Activated CD4-positive, alpha-beta T cell treated with anti-CD3 and anti-CD28 coated beads, Interleukin-10, Interleukin-2, amounts not matched to agents 100 ng/mL and 50 ng/mL, durations not matched to agents 16 hours and 8 hours (primary cell): ENCODE measurements at places on chromosomes 2 and 18.

DNA sequence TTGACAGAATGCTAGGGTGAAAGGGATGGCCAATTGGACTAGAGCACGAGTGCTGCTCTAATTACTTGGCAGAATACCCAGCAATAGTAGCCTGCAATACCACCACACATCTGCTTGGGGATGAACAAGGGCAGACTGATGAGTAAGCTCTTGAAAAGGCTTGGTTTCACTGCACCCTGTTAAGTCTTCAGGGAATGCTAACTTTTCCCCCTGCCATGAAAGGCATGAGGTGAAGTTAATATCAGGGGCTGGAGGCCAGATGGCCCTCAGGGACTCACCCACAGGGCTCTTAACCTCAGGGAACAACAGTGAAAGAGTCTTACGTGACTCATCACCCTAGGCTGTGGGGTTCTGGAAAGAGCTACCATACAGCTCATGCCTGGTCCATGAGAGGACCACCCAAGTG is 51.7 kb upstream of the MYL1 start:
- DNase-seq: no peak

GRCh38 chr2:83055376-83056010 is 1403.6 kb downstream of the SUCLG1 start:
- no peak for DNase-seq

- peak; percentile 34 for DNase-seq
Measured at GRCh38 chr2:173240083-173240482, 114.6 kb upstream of the CDCA7 start.

DNA sequence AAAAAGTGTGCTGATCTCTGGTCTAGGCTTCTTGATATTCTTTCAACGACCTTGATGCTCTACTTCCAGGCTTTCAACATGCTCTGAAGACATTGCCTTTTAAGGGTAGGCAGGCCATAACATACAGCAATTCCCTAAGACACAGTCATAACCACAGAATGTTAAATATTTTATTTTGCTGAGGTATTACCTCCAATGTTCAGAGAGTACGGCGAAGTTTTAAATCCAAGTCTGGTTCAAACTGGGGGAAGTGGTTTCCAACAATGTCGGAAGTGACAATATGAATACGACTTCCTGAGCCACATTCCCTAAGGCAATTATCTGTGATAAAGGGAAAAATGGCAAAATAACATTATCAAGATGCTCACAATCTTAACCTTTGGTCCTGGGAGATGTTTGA is 1077.9 kb upstream of the PIK3C3 start:
- DNase-seq: no peak

- DNase-seq: no peak
Measured at GRCh38 chr2:30259827-30260679, 28.7 kb downstream of the LBH start.

- DNase-seq: no peak
Measured at GRCh38 chr2:199982126-199982843, 26.9 kb downstream of the MAIP1 start.

GRCh38 chr2:30942419-30942818 is 135.2 kb upstream of the CAPN13 start:
- DNase-seq: no peak

DNA sequence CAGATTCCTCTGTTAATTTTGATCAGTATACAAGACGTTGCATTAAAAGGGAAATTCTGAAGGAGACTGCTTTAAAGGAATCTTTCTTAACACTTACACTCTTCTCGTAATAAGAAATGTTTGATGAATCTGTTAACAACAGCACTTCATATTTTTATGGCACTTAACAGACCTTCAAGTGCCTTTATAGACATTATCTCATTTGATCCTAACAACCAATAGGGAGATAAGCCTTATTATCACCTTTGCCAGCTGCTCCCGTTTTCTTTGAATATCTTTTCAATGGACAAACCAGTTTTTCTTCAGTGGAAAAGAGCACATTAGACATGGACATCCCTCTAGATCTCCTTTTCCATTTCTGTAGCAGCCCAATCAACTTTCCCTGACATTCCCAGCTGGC is 653.0 kb upstream of the FAM98A start:
- DNase-seq: no peak

GRCh38 chr2:115584507-115584906 is 1142.1 kb downstream of the DPP10 start:
- no peak for DNase-seq

DNA sequence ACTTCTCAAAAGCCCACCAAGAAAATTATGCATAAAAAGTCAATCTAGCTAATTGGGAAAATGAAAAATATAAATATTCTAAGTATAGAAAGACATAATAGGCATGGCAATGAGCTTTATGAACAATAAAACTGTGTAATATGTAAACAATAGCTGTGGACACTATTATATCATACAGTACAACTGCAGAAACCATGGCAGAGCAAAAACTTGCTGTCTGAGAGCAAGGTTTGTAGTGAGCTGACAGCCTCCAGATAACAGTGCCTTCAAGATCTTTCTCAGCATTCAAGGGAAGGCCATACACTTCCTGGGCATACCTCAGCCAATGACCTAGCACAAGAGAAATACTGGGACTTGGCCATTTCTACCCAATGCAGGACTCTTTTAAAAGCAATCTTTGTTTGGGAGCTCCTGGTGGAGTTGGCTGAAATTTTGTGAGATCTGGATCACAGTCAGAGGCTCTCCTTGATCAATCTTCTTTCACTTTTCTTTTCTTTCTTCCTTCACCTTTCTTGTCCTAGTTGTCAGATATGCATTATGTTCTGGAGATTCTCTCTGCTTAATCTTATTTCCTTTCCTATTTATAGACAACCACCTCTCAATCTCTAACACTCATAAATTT is 427.2 kb upstream of the UBE2E3 start:
- DNase-seq: no peak

- DNase-seq: no peak
Measured at GRCh38 chr2:208315081-208315788, 49.2 kb downstream of the PIKFYVE start.

- peak; percentile 17 for DNase-seq
Measured at GRCh38 chr2:7031547-7032245, 114.5 kb downstream of the RNF144A start.

- DNase-seq: no peak
Measured at GRCh38 chr2:152651834-152652233, 65.4 kb downstream of the PRPF40A start.

DNA sequence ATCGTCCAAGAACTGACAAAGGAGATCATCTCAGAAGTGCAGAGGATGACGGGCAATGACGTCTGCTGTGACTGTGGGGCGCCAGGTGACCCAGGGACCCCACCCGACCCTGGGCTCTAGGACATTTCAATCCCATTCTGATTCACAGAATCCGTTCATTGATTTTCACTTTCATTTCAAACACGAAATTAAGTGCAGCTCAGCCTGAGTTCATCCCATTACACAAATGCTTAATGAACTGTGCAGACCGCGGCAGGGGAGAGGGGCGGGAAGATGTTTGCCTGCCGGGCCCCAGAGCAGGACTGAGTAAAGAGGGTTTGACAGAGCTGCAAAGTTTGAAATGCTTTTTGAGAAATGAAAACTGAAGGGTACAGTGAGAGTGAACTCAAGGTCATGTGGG is 67.1 kb downstream of the ITGB1BP1 start:
- DNase-seq: no peak

GRCh38 chr2:10760794-10761504 is 39.5 kb downstream of the ATP6V1C2 start:
- DNase-seq: no peak

GRCh38 chr2:235595422-235596010 is 101.7 kb downstream of the AGAP1 start:
- peak; percentile 47 for DNase-seq

DNA sequence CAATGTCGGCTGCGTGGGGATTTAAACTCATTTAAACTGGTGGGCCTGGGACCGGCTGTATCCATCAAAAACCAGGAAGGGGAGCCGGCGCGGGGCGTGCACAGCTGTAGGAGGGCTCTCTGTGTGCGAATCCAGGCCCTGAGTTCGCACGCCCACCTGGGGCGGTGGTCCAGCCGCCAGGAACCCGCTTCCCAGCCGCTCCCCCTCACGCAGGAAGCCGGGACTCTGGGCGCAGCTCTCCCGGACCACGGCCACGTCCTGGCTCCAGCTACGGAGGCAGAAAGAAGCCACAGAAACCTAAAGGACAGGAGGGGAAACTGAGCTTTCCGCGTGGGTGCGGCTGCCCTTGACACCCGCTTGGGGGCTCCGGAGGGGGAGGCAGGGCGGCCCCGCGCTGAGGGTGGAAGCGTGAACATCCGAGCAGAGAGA is 80.6 kb downstream of the GFPT1 start:
- no peak for DNase-seq

DNA sequence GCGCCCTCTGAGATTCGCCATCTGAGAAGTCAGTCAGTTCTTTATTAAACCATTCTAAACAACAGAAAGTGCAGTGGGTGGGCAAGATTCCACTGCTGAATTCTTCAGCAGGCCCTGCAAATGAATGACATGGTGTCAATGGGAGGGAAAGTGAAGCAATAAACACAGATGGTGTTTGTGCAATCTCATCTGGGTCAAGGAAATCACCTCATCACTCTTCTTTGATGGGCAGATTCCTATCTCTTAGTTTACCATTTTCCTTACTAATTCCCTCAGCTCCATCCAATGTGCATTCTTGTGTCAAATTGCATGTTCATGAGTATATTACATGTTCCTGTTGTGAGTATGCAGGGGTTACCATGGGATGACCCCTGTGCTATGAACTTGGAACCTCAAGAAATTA is 100.7 kb upstream of the CYP1B1 start:
- no peak for DNase-seq

DNA sequence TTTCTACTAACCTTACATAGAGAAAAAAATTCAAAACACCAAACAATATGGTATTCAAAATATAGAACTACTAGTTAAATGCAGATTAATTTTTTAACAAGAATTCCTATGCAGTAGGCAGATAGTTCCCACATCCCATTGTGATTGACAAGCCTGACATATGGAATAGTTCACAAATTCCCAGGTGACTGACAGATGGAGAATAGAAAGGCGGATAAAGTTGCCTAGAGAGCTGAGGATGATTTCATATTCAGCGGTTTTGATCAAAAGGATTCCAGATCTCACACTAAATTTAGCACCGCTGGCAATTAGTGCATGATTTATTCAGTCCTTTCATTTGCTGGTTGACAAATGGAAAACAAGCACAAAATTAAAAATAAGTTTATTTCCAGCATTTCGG is 733.7 kb upstream of the POU3F3 start:
- DNase-seq: no peak

- DNase-seq: no peak
Measured at GRCh38 chr18:63477200-63477599, 442 bp downstream of the SERPINB5 start.

GRCh38 chr2:168245074-168245825 is 2.1 kb downstream of the STK39 start:
- peak; percentile 45 for DNase-seq

DNA sequence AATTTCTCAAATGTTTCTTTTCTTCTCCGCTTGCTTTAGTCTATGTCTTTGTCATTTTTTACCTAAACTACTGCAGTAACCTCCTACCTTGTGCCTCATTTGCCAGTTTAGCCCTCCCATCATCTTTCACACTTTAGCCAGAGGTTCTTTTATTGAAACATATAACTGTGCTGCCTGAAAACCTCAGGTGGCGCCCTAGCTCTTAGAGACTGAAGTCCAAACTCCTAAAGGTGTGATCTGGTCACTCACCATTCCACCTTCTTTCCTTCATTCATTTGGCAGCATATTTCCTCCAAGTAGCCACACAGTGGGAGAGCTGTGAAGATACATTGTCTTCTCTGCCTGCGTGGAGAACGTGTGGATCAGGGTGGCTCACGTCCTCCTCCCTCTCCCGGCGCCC is 98.2 kb upstream of the MAPRE2 start:
- DNase-seq: no peak

DNA sequence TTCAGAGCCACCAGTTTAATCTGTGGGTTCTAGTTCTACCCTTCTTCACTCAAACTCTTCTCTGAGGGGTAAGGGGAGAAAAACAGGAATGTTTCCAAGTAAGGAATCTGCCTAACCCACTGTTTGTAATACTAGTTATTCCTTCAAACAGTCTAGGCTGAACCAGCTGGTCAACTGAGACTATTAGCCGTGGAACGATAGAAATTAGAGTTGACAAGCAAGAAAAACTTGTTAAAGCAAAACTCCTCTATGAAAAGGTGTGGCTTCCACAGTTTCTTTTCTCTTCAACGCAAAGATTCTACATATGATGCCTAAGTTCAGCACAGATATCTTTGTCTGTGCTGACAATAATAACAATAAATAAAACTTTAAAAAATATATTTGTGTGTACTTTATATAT is 11.5 kb downstream of the PAIP2B start:
- no peak for DNase-seq

GRCh38 chr2:46495231-46496030 is 16.1 kb downstream of the TMEM247 start:
- DNase-seq: no peak

DNA sequence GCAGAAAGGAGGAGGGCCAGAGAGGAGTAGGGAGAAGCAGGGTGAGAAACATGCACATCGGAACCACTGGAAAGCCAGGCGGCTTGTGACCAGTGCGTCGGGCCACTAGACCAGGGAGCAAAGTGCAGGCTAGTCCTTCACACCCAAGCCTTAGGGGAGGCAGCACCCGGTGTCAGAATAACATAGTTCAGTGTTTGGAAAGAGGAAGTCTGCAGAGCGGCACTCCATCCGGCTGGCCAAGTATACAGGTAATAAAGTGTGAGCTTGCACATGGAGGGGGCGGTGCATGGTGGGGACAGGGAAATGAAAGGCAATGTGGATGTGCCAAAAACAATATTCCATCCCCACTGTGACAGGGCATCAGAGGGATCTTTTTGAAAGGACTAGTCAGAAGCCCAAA is 69.7 kb downstream of the ZNF521 start:
- DNase-seq: no peak

- DNase-seq: no peak
Measured at GRCh38 chr2:209734805-209735204, 36.8 kb upstream of the UNC80 start.

DNA sequence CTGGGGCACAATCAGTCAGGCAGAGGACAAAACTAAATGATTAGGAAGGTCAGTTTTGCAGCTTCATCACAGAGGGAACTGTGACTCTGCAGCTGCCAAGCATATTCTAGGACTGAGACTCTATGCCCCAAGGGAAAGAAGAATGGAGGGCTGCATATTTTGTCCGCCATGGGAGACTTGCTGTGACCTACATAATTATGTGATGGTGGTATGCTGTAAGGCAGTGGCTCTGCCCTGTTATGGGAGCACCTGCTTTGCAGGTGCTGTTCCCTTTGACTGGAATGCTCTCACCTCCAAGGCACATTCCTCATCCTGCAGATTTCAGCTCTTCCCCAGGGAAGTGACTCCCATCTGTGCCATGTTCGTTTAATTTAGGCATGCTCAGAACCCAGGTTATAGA is 261.9 kb upstream of the EPHA4 start:
- no peak for DNase-seq

DNA sequence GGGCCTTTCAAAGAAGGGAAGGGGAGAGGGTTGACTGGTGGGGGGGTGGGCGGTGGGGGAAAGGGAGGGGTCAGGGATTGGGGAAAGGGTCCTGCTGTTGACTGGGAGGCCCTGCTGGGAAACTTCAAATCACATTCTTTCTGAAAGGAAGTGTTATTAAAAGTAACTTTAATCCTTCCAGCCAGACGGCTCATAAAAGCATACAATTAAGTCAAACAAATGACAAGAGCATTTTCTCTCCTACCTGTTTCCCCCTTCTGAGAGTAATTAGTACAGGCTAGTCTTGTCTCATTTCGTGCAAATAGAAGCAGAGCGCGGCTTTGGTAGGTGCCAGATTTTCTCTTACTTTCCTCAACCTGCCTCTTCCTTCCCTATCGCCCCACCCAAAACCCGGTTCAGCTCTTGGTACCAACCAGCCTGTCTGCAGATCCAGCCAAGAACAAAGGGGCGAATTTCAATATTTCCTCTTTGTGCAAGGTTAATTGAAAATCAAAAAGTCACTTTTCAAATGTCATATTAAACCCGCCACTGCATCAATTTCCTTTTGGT is 2112.6 kb upstream of the PIK3C3 start:
- DNase-seq: no peak
